ENCODE measurements at places on chromosomes 3 and 15.

GRCh38 chr15:63677778-63678177, 80.6 kb downstream of the FBXL22 start:
- DNase-seq: no peak

DNA sequence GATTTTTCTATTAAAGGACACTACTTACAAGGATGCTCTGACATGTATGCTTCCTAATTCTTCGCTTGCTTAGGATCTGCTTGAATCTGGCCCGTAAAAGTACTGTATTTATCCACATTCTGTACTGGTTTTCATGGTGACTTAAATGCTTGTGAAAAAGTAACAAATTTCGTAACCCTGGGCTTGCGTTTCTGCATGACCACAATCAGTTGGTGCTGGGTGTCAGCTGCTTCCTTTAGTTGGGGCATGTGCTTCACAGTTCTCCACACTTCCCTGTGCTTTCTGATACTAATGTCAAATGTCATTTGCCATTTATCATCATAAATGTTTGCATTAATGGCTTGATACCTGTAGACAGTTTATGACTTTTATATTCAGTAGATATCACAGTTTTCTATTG, 218.4 kb upstream of the MLF1 start:
- DNase-seq: no peak

GRCh38 chr3:183812761-183813445, 12.5 kb downstream of the MAP6D1 start:
- DNase-seq: no peak

GRCh38 chr3:143298886-143299535, 179.4 kb downstream of the CHST2 start:
- DNase-seq: no peak

DNA sequence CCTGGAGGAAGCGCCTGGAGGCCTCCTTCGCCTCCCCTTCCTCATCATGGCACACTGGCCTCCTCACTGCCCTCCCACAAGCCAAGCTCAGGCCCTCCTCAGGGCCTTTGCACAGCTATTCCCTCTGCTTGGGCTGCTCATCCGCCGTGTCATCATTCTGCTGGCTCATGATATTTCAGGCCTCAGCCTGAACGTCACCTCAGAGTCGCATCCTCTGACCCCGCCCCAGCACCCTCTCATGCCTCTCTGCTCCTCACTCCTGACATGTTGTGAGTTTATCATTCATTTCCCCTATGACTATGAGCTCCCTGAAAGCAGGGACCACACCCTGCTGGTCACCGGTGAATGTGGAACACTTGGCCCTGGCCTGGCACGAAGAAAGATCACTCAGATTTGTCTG, 20.7 kb upstream of the POC1A start:
- no peak for DNase-seq

GRCh38 chr3:124557-125179, 71.9 kb upstream of the CHL1 start:
- no peak for DNase-seq

DNA sequence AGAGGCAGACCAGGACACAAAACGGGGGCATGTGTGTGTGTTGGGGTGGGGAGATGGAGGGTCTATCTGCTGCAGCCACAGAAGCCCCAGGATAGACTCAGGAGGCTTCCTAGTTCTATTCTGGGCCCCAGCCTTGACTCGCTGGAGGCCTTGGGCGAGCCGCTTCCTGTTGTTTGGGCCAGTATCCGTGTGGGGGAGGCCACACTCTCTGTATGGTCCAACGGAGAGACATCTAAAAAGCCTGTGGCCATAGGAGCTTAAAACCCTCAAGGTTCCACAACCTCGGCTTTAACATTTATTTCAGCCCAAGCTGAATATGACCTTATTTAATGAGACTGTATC, 32.8 kb downstream of the POC1A start:
- no peak for DNase-seq

DNA sequence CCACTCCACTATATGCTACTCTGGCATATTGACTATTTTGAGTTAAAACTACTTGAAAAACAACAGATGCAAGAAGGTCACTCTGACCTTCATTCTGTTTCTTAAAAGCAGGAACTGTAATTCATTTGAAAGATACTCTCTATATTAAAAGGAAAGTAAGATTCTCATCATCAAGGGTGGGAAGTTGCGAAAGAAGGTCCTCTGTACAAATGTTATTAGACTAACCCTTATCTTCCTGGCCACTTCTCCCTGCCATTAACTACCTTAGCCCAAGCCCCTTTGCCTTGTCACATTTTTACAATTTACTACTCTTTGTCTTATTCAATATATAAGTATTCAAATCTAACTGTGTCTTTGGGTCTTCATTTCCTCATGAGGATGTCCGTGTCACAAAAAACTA, 16.1 kb downstream of the SIDT1 start:
- no peak for DNase-seq

DNA sequence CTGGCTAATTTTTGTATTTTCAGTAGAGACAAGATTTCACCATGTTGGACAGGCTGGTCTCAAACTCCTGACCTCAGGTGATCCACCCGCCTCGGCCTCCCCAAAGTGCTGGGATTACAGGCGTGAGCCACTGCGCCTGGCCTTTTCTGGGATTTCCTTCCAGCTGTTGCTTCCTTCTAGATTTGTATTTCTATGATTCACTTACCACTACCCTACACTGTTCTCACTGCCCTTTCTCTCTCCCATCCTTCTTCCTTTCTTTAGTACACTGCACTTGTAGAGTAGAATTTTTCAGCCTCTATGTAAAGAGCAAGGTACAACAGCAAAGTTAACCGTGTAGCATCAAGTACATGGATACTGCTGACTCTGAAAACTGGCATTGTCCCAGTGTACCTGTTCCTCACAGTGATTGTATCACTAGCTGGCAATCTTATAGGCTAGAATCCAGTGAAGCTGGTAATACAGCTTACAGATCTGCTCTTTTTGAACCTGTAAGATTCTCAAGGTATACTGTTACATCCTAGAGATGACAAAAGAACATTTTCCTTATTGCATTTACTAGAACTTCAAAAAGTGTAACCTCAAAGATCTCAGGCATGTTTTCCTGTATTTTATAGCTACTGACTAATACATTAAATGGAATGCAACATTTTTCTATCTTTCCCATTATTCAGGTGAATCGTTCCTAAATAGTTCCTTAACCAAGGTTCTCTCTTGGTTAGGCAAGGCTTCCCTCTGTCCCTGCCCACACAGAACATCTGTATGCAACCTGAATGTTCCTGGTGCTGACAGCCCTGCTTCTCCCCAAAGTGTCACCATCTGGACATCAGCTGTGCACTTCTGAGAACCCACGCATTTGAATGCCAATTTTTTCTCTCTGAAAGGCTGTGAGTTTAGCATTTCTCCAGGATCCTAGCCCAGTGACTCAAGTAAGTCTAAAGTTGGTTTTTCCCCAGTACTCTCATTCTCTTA, 74.1 kb upstream of the RAP2B start:
- DNase-seq: no peak

DNA sequence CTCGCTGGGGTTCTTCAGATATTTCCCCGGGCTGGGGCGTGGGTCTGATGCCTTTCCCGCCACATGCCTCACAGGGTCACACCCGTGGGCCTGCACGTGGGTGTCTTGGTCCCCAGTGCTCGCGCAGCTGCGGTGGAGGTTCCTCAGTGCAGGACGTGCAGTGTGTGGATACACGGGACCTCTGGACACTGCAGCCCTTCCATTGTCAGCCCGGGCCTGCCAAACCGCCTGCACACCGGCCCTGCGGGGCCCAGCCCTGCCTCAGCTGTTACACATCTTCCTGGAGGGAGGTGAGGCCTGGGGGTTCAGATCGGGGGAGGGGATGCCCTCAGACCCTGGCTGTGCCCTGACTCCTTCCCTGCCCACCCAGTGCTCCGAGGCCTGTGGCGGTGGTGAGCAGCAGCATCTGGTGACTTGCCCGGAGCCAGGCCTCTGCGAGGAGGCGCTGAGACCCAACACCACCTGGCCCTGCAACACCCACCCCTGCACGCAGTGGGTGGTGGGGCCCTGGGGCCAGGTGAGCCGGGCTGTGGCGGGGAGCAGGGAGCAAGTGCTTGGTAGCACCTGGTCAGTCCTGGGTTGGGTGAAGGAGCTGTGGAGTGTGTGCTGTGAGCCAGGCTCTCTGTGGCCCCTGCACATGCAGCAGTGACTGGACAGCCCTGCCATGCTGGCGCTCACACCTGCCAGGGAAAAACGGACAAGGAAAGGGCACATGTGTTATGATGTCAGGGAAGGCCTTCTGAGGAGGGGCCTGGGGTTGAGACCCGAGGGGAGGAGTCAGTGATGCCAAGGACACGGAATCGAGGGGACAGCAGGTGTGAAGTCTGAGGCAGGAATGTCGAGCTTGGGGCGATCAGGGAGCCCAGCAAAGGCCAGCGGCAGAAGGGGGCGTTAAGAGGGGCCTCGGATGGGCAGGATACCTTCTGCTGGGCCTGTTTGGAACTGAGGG, 88.9 kb downstream of the TBC1D2B start:
- no peak for DNase-seq

DNA sequence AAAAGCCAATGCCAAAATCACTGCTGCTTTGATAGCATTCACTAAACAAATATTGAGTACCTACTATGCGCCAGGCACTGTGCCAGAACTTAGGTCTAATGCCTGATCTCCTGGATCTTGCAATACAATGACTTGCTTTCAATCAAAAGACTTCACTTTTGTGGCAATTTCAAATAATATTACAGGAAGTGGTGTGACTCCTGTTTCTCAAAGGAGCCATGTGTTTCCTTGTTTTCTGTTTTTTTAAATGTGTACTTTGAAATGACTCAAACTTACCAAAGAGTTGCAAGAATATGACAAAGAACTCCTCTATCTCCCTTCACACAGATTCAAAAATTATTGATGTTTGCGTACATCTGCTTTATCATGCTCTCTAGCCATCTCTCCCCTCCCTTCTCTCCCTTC, 18.3 kb downstream of the OSBPL10 start:
- no peak for DNase-seq

- DNase-seq: no peak
These were observed 5.7 kb downstream of the PLCH1 start for GRCh38 chr3:155739154-155739553.

DNA sequence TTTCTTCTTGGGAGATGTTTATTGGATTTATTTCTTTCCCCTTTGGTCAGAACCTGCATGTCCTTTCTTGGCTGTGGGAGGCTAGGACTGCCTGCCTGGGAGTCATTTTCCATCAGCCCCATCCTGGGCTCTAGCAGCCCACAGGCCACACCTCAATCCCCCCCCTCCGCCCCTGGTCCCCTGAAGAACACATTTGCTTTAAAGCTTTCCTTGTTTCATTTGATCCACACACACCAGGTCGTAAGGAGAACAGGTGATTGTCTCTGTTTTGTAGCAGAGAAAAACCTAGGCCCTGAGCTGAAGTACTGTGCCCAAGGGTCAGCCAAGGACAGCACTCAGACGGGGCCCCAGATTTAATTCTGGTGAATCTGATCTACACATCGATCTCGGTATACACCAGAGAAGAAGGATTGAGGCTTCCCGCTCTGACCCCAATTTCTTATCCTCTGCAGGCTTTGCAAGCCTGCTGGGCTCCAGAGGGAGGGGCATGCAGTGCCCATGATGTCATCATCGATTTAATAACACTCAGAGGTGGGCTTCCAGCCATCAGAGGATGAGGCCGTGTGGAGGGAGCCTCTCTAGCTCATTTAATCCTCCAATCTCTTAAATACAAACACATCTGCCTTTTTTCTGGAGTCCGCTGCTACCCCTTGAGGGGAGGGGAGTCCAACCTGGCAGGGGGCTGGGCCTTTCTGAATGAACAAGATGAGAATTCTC, 1.7 kb upstream of the CLN6 start:
- no peak for DNase-seq

GRCh38 chr15:83503595-83504364, 56.6 kb downstream of the SH3GL3 start:
- DNase-seq: no peak

Data from NCI-H460 (cell line).